ENCODE measurements at places on chromosomes 13 and 19.
A peak's percentile ranks its signal among the peaks of the same experiment; 100 is the strongest.

DNA sequence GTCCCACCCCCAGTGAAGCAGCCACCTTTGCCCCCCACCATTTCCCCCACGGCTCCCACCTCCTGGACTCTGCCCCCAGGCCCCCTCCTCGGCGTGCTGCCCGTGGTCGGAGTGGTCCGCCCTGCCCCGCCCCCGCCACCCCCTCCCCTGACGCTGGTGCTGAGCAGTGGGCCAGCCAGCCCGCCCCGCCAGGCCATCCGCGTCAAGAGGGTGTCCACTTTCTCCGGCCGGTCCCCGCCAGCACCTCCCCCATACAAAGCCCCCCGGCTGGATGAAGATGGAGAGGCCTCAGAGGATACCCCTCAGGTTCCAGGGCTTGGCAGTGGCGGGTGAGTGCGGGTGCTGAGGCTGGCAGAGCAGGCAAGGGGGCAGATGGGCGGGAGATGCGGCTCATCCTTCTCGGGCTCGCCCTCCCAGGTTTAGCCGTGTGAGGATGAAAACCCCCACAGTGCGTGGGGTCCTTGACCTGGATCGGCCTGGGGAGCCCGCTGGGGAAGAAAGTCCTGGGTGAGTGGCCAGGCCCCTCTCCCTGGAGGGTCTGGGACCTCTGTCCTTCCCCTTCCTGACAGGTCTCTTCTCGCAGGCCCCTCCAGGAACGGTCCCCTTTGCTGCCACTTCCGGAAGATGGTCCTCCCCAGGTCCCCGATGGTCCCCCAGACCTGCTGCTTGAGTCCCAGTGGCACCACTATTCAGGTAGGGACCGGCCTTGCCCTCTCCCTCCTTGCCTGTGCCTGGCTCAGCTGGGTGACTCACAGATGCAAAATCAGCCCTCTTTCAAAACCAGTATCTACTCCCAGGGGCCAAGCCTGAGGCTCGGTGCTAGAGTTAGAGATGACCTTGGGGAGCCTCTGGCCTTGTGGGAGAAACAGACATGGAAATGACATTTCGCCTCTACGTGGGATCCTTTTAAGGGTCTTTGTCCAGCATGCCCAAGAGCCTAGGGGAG, 8.8 kb downstream of the IGFLR1 start:
- no peak for DNase-seq

GRCh38 chr19:11694533-11695439, 44.0 kb downstream of the ZNF823 start:
- peak; percentile 93 for DNase-seq

- no peak for DNase-seq
Observed at GRCh38 chr19:40671404-40671803, 19.0 kb downstream of the NUMBL start.

DNA sequence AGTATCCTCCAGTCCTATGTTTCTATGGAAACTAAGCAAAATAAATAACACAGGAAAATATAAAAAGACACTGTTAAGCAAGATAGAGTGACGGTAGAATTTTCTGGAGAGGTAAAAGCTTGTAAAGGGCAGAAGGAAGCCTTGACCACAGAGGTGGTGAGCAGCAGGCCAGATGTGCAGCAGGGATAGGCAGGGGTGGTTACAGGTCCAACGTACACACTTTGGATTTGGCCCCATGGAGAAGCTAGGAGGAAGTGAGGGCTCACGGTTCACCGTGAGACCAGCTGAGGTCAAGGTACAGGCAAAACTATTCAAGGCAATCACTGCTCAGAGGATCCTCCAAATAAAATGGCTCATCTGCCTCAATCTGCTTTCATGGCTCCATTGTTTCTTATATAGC, 242.8 kb downstream of the B3GLCT start:
- DNase-seq = no peak

DNA sequence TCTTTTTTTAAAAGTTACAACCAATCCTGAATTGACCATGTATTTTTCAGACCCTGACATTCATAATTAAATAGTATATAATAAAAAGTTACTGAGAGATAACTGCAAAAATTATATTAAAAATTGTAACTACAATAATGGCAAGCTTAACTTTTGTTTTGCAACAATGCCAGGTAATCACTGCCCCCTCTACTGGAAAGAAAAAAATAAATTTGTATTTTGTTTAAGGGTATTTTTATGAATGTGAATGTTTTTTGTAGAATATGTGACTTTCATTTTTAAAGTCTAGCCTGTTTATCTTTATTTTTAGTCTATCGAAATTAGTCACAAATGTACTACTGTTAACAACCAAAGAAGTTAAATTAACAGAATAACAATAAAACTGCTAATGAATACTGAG, 21.7 kb downstream of the MRPS31 start:
- no peak for DNase-seq

GRCh38 chr19:55649268-55650125, 1.5 kb downstream of the CCDC106 start:
- DNase-seq = no peak

- DNase-seq = no peak
Observed at GRCh38 chr13:71820699-71821098, 46.3 kb downstream of the DACH1 start.

DNA sequence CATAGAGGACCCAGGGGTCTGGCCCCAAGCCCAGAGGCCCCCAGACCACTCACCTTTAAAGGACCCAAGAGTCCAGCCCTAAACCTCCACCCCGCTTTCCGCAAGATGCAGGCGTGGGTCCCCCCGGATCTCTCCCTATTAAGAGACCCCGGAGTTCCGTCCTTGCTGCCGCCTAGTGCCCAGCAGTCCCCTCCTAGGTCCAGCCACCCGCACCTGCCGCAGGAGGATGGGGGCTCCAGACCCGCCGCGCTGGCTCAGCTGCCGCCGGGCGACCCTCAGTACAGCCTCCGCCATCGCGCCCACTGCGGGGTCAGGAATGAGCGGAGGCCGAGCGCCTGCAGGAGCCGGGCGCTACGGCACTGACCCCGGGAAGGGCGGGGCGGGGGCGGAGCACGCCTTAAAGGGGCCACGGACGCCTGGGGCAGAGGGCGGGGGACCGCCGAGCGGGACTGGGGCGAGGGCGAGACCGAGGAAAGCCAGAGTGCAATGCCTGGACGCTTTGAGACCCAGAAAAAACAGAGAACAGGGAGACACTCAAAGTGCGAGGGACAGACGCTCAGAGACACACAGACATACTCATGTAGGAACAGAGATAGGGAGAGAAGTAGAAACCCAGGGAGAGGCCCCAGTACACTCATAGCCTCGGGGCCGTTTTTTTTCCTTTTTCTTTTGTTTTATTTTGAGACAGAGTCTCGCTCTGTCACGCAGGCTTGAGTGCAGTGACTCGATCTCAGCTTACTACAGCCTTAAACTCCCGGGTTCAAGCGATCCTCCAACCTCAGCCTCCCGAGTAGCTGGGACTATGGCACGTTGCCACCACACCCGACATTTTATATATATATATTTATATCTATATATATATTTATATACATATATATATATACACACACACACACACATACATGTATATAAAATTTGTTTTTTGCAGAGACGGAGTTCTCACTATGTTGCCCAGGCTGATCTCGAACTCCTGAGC, at the start of gene ETHE1:
TSS of gene ETHE1 (minus strand) at position 318 of the 976 bp plus-strand sequence. CDS start at position 294, 24 bp downstream.
- DNase-seq = peak; percentile 84

DNA sequence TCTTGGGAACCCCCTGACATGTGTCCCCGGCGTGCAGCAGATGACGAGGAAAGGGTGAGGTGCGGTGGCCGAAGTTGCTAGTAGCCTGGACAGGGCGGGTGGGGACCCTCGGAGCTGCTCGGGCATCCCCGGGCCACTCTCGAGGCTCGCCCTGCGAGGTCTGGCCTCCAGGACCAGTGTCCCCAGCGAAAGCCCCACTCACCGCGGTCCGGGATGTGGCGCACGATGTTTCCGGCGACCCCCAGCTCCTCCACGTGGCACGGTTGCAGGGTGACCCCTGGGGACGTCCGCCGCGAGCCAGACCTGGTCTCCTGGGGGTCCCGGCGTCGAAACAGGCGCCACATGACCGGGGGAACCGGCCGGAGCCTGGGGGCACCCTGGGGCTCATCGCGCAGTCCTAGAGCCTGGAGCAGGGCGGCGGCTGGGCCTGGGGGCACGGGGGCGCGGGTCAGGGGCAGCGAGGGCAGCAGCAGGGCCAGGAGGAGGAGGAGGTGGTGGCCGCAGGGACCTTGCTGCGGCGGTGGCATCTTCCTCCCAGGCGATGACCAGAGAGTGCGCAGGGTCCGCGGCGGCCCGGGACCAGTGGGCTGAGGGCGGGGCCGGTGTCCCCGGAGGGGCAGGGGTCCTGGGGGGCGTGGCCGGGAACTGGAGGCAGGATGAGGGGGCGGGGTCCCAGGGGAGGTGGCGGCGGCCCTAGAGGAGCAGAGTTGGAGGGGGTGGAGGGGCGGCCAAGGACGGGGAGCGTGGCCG, 26.0 kb downstream of the CERS1 start:
- no peak for DNase-seq

GRCh38 chr13:95378603-95379002, 77.4 kb upstream of the ABCC4 start:
- DNase-seq = no peak

- no peak for DNase-seq
Observed at GRCh38 chr19:13622766-13623715, 116.8 kb upstream of the CACNA1A start.

- DNase-seq = no peak
Observed at GRCh38 chr19:29371251-29372090, 154.3 kb upstream of the VSTM2B start.

- no peak for DNase-seq
Observed at GRCh38 chr13:67696775-67697174, 466.6 kb upstream of the PCDH9 start.

- DNase-seq = no peak
Observed at GRCh38 chr19:12095111-12095790, 30.7 kb downstream of the ZNF844 start.

DNA sequence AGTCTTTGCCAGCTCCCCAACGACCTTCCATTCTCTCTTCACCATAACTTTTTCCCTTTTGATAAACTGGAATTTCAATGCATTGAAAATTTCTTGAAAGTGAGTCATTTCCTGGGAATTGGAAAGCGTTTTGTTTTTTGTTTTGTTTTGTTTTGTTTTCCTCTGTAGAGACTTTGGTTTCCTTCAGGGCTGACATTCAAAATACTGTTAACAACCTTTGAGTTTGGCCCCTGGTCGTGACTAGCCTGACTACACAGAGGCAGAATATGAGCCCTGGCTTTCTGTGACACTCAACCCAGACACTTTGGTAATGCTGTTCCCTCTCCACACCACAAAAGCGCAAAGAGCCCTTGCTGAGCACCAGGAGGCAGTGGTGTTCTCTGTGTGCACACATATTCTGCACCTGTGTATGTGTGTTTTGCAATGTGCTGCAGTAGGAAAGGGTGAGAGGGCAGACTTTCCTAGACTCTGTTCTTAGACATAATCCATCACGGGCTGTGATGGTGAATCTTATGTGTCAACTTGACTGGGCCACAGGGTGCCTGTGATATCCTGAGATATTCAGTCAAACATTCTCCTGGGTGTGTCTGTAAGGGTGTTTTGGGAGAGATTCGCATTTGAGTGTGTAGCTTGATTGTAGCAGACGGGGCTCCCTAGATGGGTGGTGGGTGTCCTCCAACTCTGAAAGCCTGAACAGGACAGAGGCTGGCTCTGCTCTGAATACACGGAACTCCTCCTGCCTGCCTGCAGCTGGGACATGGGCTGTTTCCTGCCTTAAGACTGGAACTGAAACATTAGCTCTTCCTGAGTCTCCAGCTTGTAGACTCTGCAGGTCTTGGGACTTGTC, 29.5 kb upstream of the ANKRD10 start:
- DNase-seq = peak; percentile 33

- DNase-seq = no peak
Observed at GRCh38 chr13:22897571-22898314, 283.0 kb upstream of the SGCG start.

- DNase-seq = peak; percentile 69
Observed at GRCh38 chr19:10420444-10421239, at the start of gene PDE4A. Gene PDE4A (plus strand): TSS chr19:10420538. CDS start chr19:10420765, 227 bp downstream.

DNA sequence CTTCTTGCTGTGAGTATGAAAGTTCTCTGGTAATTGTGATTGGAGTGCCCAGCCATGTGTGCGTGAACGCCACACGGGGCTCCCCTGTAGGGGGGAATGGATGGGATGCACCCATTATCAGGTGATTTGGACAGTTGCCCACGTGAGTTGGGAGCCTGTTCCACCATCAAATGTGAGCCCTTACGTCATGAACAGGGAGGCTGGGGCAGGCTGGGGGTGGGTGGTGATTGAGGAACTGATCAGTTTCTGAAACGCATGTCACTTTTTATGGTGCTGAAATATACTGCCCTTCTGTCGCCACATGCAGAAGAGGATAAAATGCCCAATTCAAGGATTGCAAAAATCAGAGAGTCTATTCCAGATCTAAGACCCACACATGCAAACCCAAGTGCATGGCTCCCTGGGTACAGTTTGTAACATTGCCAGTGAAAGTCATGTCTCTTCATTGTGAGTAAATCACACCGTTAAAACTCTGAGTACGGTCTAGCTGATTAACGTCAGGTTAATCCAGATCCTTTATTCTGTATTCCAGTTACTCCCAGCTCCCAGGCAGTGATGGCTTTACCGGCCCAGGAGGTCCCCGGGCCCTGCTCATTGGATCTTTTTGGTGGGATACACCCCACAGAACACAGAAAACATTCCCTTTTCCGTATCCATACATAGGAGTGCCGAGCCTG, 90.2 kb downstream of the RAB20 start:
- DNase-seq = no peak

DNA sequence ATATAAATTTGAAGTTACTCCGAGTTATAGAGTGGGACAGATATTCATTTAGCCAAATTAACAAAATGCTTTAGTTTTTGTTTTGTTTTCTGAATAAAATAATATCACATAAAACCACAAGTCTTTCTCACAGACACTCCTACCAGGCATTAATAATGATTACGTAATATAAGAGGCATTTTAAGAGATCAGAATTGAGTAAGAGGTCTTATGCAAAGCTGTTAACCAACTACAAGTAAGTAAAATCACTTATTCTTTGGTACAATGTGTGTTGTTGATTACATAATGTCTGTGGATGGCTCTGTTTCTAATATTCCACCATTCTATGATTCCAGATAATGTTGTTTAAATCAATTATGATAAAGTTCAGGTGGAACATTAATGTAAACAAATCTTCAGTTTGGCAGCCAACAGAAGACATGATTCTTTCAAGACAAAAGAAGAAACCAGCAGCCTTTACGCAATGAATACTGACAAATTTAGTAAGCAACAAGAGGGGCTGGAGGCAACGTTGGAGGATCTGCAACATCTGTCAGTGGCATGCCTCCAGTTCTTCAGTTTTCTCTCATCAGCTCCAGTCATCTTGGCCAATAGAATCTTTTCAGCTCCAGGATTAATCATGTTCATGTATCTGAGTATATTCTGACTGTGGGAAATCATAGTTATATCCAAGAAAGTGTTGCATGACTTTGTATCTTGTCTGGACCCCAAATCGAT, 403.8 kb downstream of the SLITRK5 start:
- DNase-seq = no peak

GRCh38 chr13:93326234-93326811, 99.7 kb downstream of the GPC6 start:
- DNase-seq = no peak

GRCh38 chr19:49216071-49216470, 58.5 kb downstream of the TRPM4 start:
- no peak for DNase-seq
